Stimulated activated CD8-positive, alpha-beta memory T cell treated with anti-CD3 and anti-CD28 coated beads, Interleukin-2, amount 100 ng/mL, for 1 hour (primary cell): ENCODE measurements at places on chromosomes 16 and 17.

DNA sequence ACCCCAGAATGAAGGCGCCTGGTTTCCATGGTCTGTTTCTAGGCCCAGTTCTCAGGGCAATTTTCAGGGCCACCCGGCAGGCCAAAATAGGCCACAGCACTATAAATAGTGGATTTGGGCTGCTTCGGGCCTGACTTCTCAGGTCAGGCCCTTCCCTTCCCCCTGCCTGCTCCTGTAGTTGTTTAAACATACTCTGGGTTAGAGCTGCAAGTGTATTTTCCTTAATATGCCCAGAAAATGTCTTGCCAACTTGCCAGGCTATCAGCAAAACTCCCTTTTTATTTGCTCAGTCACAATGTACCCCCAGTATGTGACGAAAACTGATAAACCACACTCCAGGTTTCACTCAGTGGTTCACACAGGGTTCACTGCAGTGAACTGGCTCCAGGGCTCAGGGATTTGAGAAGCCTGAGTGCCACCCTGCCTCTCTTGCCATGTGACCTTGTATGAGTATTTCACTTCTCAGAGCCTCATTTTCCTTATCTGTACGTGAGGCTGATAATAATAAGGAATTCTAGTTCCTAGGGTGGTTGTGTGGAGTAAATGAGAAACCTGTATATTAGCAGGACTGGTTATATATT, 76.5 kb downstream of the GPRC5B start:
- no peak for DNase-seq

DNA sequence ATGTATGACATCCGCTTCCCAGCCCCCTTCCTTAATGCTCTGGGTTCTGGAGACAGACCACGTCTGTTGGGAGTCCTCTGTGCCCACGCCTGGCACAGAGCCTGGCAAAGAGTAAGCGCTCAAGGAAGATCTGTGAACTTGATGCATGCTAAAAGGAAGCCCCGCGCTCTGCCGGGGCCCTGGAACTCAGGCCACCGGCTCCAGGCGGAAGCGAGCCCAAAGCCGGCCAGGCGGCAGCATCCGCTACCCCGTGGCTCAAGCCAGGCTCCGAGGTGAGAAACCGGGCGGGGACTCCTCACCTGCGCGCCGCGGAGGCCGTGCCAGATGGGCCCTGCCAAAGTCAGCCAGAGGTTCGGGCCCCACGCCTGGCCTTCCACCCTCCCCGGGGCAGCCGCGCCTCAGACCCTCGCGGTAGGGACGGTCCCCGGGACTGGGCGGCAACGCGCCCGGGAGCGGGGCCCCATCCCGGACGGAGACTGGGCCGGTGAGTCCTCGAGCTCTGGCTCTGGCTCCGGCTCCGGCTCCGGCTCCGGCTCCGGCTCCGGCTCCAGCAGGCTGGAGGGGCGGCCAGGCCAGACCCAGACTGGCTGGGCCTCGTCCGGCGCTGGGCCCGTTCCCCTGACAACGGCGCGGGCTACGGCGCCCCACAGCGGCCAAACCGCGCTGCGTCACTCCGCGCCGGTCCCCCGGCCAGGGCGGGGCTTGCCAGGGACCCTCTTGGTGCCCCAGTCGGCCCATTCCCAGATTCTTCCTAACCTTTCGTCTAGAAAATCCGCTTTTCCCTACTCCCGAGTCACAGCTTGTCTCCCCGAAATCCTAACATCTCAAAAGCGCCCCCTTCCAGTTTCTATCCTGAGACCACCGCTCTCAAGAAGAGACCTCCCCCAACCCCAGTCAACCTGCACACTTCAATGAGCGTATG, at the start of gene ZDHHC1:
TSS of gene ZDHHC1 (minus strand) at position 606 of the 922 bp plus-strand sequence. CDS start 8,702 bp downstream, outside the sequence.
- no peak for DNase-seq

DNA sequence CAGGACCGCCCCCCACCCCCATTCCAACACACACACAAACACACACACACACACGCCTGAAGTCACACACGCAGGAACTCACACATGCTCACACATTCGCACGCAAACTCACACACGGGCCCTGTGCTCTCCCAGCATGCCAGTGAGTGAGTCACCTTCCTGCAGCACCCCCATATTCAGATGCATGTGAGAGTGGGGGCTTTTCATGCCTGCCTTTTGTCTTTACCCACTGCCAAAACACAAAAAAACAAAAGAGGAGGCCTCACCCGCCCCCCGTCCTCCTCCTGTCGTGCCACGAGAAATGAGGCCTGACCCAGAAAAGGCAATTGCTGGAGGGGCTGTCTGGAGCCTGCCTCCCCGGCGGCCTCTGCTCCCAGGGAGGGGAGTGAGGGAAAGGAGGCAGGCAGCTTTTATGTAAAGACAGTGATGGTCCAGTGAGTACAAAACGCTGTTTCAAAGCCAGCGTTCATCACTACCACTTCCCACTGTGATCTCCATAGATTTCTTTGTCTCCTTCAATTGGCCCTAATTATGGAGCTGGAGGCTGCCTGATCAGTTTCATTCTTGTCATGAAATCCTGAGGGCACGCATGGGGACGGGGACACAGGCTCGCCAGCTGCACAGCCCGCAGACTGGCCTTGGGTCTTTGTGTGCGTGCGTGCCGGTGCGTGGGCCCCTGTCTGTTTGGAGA, 29.5 kb upstream of the GSE1 start:
- DNase-seq = no peak

DNA sequence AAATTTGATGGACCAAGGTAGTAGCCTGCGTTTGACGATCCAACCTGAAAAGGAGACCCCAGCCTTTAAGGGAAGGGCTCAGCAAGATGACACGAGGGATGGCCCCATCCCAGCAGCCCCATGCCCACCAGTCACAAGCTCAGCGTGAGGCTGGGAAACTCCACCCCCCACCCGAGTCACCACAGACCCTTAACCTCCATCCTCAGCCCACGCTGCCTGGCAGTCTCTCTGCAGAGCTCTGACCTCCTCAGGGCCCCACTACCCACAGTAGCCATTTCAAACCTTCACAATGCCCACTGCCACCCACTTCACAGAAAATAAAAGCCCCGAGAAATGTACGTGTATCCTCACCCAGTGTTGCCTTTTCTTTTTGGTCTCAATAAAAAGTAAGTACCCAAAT, 18.7 kb downstream of the USP36 start:
- no peak for DNase-seq

DNA sequence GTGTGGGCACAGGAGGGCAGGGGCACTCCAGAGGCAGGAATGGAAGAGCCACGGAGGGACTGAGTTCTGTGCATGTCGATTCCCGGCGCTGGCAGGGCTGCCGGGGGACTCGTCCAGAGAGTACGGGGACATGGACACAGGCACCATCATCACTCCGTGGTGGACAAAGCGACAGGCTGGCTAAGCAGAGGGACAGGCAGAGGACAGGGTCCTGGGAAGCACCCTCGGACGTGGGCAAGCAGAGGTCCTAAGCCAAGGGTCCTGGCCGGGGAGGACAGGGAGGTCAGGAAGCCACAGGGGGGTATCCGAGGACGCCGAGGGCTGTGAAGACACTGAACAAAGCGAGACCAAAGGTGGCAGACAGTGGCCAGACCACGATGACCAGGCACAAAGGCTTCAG, 44.3 kb upstream of the ENPP7 start:
- no peak for DNase-seq

- no peak for DNase-seq
Observed at GRCh38 chr16:85491798-85492294, 121.3 kb upstream of the GSE1 start.
